ENCODE measurements at places on chromosomes 2 and 18. TPM values are rescaled to one million over a fixed set of nuclear protein-coding genes. Genes with fewer than 3 reads are reported as not detected.

TSPYL6 gene
- not detected for total RNA-seq

DNA sequence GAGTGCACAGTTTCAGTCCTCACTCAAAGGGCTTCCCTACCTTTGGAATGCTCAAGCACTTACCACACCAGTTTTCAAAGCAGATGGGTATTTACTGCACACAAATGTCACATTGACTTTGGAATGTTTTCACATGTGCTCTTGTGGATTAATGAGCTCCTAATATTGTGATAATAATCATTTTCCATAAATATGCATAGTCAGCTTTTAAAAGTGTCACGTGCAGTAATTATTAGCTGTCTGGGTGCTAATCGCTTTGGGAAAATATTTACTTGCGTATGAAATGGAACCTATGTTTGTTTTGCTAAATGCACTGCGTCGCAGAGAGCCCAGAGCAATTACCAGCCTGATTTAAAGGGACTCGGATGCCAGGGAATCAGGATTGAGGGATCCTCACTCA is 229.3 kb downstream of the SMAD2 start:
- no peaks in the 10 kb centered on the region for H3K36me3 ChIP-seq
- no peaks in the 10 kb centered on the region for H3K4me1 ChIP-seq
- H3K4me3 ChIP-seq = no peak overlapping the region
- H3K27me3 ChIP-seq = no peaks in the 10 kb centered on the region
- H3K27ac ChIP-seq = no peak overlapping the region
- no peak for DNase-seq

- no peak overlapping the region for H3K4me3 ChIP-seq
- no peaks in the 10 kb centered on the region for H3K27me3 ChIP-seq
- DNase-seq = no peak
- H3K27ac ChIP-seq = no peak overlapping the region
Observed at GRCh38 chr18:56224669-56225561, 413.5 kb downstream of the TXNL1 start.

- DNase-seq = no peak
- no peaks in the 10 kb centered on the region for H3K4me1 ChIP-seq
- H3K36me3 ChIP-seq = no peaks in the 10 kb centered on the region
- no peaks in the 10 kb centered on the region for H3K27me3 ChIP-seq
- H3K27ac ChIP-seq = no peak overlapping the region
- H3K4me3 ChIP-seq = no peak overlapping the region
Observed at GRCh38 chr2:103121106-103121505, 359.3 kb downstream of the TMEM182 start.

- peaks cover 7% of the 10 kb centered on the region for H3K4me1 ChIP-seq
- no peaks in the 10 kb centered on the region for H3K36me3 ChIP-seq
- H3K27me3 ChIP-seq = no peaks in the 10 kb centered on the region
- no peak overlapping the region for H3K27ac ChIP-seq
- no peak overlapping the region for H3K4me3 ChIP-seq
Observed at GRCh38 chr2:113253453-113253852, 25.3 kb downstream of the PAX8 start.

DNA sequence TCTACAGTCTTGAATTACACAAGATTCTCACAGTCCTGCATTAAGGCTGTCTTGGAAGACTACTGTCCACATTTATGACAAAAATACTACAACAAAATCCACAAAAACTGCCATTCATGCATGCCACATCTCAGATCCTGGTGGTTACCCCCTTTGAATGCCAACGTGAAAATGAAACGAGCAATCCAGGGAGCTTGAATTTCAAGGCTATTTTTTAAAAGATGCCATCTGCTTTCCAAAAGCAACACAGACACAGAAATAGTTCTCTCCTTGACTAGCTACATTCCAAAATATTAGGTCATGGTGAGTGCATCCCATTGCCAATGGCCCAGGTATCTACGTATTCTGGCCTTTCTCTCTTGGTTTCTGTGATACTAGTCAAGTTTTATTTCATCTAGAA is 36.3 kb downstream of the IRS1 start:
- H3K4me3 ChIP-seq = no peak overlapping the region
- H3K27ac ChIP-seq = no peak overlapping the region
- no peaks in the 10 kb centered on the region for H3K27me3 ChIP-seq
- DNase-seq = no peak
- 0 out of 2 replicates have a peak, but pooled peaks cover 7% of the 10 kb centered on the region for H3K4me1 ChIP-seq

All from GM23338 (cell line).